ENCODE measurements at places on chromosomes 11 and 22.

- no peak for DNase-seq
Observed at GRCh38 chr11:13101644-13102512, 92.8 kb downstream of the RASSF10 start.

DNA sequence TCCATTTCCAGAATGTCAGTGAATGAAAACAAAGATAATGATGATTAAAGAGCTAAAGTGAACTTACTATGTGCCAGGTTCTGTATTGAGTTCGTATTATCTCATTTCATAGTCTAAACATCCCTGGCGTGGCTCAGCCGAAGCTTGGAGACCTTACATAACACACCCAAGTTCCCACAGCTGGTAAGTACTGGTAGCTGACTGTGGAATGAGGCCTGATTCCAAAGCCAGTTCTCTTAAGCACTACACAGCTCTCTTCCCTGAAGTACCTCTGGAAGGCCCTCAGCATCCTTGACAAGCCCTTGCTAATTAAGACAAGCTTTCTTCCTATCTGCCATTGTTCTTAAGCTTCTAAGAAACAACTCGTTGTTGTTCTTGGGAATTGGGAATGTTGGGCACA, 28.6 kb upstream of the NCAM1 start:
- no peak for DNase-seq

GRCh38 chr22:50612528-50613221, 12.1 kb downstream of the MAPK8IP2 start:
- DNase-seq: no peak

GRCh38 chr11:8025123-8025522, 38.0 kb downstream of the EIF3F start:
- DNase-seq: no peak

- peak; percentile 43 for DNase-seq
Observed at GRCh38 chr11:104678408-104678807, 219.9 kb downstream of the CASP12 start.

GRCh38 chr22:49340406-49340805, 487.3 kb downstream of the BRD1 start:
- no peak for DNase-seq

DNA sequence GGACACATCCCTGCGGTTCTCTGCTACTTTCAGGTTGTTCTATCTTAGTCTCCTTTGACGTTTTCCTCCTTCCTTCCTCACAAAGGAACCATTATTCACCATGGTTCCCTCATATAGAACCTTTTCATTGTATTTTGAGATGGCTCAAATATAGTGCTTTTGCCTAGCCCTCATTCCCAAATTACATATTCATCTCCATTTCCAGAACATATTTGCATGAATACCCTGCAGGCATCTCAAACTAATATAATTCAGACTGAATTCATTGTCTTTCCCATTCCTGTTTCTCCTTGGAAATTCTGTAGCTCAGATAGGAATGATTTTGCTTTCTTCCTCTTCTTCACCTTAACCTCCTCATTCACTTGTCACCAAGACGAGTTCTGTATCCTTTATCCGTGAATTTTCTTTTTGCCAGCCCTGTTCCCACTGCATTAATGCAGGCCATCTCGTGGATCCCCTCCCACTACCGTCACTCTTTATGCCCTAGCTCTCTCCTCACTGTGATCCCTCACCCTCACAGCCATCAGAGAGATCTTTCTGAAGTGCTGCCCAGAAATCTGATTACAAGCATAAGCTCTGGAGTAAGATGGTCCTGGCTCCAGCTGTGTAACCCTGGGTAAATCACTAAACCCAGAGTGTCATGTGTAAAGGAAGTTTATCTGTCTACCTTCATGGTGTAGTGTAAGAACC, 23.3 kb downstream of the PIWIL4 start:
- no peak for DNase-seq
